Right cardiac atrium (tissue), 5 donors: ENCODE measurements at places on chromosomes 12 and 14.

GRCh38 chr12:44654646-44655639 lies 221.2 kb downstream of the NELL2 start:
- DNase-seq, result peak; percentile 23

- DNase-seq, result peak; percentile 9
Measured at GRCh38 chr12:132834181-132834711, 5.6 kb upstream of the GOLGA3 start.

GRCh38 chr12:121927813-121928212 lies 9.4 kb downstream of the CFAP251 start:
- no peak for DNase-seq

GRCh38 chr12:132445884-132446632 lies 43.9 kb upstream of the FBRSL1 start:
- DNase-seq, result peak; percentile 83

DNA sequence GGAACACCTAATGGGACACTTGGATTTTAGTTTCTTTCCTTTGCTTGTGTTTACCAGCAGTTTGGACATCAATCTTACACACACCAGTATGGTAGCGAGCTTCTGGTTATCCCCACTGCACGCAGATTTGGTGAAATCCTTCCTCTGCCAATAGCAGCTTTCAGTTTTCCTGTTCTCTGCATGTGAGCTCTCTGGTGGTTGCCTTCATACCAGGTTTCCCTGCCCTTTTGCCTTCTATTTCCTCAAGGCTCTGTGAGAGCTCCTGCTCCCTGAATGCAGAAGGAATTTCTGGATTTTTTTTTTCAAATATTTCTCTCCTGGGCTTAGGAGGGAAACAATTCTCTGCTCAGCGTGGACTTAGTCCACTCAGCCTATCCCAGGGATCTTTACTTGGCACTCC lies 93.0 kb upstream of the CCDC91 start:
- DNase-seq, result no peak

GRCh38 chr12:47900131-47901062 lies 4.4 kb downstream of the VDR start:
- no peak for DNase-seq

- DNase-seq, result no peak
Measured at GRCh38 chr12:91620422-91620821, 437.8 kb upstream of the DCN start.

DNA sequence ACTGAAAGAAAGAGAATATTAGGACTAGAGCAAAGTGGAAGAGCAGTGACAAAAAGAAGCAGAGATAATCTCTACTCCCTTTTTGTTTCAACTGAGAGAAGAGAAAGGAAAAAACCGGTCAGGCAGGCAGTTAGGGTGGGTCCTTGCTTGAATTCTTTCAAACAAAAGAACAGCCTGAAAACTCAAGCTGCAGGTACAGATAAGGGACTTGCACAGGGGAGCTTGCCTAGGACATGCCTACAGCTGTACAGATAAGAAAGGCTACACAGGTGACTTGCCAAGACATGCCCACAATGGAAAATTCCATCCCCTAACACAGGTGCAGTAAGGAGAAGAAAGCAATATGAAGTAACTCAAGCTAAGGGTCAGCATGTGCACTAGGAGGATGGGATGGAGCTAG lies 532.2 kb upstream of the MIS18BP1 start:
- no peak for DNase-seq

DNA sequence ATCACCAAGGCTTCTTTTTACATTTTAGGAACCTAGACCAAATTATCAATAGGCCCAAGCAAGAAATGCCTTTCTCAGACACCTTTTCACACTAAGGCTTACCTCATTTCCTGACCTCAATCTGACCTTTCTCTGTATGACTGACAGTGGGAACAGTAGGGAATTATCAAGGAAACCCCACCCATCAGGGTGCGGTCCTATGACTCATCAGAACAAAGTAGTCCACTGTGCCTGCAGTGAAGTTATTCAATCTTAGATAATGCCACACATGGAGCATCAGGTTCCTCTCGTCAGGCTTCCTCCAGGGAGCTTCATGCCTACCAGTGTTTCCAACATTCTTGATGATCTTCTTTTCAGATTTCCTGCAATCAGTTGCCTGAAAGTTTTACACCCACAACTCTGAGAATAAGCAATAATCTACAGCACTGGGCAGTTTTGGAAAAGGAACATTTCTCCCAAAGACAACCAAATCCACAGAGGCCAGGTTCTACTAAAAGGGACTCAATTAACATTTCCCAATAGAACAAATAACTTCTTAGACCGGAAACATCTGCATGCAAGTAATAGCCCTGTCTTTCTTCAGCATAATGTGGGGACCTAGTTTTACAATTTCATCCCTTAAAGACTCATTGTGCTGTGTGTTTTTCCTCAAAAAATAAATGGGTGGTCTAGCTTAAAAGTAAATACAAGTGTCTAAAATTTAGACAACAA lies 35.9 kb upstream of the TMTC2 start:
- DNase-seq, result peak; percentile 61

- DNase-seq, result no peak
Measured at GRCh38 chr12:7032990-7033389, 14.7 kb upstream of the LPCAT3 start.

GRCh38 chr12:46267575-46267824 lies 1.3 kb downstream of the SLC38A1 start:
- DNase-seq, result no peak

GRCh38 chr14:34059037-34059924 lies 108.4 kb upstream of the EGLN3 start:
- DNase-seq, result no peak
